Fibroblast of skin of abdomen (primary cell): ENCODE measurements at places on chromosomes 7 and 10.

DNA sequence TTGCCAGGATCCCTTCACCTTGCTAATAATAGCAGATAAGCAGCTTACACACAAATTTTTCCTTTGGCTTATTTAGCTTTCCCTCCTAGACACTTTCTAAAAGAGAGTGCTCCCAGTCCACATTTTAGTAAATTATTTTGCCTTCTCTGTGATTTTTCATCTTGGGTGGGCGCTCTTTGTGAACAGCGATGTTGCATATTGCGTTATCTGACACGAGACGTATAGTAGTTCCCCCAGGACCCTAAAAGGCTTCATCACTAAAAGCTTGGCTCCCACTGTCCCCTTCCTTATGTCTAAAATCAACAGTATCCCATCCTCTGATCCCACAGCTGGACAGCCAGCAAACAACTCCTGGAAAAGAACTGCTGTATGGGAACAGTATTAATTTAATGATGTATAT is 232.9 kb downstream of the DYNC1I1 start:
- DNase-seq, result no peak

DNA sequence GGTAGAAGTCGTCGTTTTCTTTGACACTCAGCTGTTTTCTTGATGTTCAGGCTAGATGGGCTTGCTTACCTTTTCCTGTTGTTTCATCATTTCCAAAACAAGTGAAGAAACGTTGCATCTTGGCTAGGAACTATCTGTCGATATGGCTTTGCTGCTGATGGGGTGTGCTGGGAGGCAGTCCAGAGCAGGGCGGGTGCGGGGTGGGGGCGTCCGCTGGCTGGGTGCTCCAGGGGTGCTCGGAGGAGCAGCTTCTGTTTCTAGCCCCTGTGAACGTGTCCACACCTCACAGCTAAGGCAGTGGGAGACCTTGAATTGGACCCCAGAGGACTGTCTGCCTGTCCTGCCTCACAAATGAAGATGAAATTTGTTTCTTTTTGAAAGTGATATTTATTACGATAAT is 7.6 kb upstream of the SUN1 start:
- DNase-seq, result no peak

GRCh38 chr10:22702348-22702747 is 12.0 kb downstream of the PIP4K2A start:
- DNase-seq, result peak; percentile 6

- DNase-seq, result no peak
These were observed 341 bp downstream of the GOT1 start for GRCh38 chr10:99430116-99430450.

- no peak for DNase-seq
These were observed 31.8 kb downstream of the KLRG2 start for GRCh38 chr7:139451638-139452037.

DNA sequence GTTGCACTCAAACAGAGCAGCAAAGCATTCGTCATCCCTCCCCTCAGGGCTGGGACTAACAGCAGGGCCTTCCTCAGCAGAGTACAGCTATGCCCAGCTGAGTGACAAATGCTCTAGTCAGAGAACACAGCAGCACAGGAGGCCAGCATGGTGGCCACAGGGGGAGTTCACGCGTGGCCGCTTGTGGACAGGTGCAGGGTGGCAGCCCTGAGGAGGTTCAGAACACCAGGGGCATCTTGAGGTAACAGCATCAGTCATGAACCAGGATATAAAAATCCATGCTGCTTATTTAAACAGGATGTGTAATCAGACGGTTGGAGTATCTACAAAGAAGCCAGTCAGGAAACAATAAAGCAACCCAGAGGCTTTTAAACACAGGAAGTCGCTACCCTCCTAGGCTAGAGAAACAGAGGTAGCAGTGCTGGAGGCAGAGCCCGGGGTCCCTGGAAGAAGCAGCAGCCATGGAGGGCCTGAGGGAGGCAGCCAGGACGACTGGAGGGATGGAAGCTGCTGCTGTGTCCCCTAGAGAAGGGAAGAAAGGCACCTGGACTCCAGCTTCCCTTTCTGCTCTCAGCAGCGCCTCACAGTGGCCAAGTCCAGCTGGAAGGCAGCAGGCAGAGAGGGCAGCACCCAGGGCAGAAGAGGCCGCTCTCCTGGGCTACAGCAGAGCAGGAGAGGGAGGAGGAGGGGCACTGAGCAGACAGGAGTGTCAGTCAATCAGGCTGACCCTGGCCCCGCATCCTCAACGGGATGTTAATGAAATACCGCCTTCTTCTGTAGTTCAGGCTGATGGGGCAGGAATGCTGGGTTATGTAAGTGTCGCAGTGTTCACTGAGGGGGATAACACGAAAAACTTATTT is 70.8 kb upstream of the UCN3 start:
- peak; percentile 20 for DNase-seq

DNA sequence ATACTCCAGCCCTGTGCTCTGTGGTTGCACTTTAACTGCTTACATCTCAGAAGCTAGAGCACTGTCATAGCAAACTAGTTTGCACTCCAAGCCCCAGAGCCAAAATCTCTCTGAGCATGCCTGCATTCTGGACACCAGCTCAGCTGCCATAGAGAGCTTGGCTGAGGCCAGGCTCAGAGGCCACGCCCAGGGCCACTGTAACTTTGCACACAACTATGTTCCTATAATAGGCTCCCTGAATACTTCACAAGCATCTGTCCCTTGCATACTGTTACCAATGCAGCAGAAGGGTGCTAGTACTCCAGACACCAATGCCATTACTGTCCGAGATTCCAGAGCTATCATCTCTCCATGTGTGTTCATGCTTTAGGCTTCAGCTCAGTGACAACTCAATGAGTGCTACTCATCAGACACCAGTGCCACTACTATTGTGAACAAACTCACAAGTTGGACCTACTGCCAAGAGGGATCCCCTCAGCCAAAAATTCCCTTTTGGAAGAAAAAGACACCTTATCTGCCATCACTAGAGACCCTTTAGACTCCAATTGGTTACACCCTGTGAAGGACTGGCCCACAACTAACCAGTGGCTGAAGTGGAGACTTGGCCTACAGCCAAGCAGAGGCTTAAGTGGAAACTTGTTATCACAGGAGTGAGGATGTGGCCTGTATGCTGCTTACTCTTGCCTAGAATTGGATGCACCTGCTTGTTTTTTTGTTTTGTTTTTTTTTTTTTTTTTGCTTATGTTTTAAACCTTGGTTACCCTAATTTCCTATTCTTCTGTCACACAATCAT is 211.6 kb upstream of the MAGI2 start:
- DNase-seq, result no peak

DNA sequence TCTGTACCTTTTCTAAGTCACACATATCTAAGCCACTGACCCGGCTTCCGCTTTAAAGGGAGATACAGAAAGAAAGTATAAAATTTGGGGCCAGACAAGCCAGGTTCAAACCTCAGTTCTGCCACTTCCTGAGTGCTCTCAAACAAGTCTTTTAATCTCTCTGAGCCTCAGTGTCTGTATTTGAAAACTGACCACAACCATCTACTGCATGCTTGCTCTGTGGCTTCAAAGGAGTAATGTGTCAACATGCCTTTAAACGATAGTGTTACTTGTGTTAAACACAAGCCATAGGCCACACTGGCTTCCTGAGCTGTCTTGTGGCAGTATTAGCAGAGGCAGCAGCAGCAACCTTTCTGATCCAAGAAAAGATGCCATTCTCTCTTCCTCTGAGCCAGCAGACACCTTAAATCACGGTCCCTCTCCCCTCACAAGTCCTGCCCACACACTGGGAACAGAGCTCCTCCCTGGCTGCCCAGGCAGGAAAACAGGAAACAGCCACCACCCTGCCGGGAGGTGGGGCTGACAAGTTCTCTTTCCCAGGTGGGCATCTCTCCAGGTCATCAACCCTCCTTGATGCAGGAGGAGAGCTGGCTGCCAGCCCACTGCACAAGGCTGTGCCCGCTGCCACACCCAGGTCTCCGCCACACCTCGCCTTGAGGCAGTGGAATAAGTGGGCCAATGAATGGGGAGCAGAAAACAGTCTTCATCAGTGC is 10.7 kb downstream of the HIP1 start:
- DNase-seq, result peak; percentile 49

DNA sequence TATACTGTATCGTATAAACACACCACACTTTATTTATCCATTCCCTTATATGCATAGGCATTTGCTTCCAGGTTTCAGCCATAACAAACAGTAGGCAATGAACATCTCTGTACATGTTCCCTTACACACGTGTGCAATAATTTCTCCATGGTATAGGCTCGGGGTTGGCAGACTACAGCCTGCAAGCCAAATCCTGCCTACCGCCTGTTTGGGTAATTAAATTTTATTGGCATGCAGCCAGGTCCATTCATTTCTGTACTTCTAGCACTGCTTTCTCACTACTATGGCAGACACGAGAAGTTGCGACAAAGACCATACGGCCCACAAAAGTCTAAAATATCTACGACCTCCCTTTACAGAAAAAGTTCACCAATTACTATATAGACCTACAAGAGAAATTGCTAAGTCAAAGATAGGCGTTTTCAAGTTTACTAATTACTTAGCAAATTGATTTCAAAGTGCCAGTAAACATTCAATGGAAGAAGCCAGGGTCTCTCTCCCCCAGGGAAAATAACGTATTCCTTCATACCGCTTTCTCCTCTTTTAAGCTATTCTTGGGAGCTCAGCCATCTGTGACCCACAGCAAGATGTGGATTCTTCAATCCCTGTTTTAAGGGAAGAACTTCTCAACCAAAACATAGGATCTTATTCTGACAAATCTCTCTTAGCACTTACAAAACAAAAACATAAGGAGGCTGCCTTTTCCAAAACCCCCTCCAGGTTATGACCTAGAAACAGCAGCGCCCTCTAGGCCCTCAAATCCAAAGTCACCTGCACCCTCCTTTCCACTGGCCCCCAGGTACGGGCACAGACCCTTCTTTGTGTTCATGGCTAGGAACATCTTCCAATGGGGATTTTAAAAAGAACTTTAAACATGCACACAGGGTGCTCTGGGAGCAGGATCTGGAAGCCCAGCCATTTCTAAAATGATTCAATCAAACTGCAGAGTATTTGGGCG is 100.5 kb downstream of the FGFR2 start:
- no peak for DNase-seq

DNA sequence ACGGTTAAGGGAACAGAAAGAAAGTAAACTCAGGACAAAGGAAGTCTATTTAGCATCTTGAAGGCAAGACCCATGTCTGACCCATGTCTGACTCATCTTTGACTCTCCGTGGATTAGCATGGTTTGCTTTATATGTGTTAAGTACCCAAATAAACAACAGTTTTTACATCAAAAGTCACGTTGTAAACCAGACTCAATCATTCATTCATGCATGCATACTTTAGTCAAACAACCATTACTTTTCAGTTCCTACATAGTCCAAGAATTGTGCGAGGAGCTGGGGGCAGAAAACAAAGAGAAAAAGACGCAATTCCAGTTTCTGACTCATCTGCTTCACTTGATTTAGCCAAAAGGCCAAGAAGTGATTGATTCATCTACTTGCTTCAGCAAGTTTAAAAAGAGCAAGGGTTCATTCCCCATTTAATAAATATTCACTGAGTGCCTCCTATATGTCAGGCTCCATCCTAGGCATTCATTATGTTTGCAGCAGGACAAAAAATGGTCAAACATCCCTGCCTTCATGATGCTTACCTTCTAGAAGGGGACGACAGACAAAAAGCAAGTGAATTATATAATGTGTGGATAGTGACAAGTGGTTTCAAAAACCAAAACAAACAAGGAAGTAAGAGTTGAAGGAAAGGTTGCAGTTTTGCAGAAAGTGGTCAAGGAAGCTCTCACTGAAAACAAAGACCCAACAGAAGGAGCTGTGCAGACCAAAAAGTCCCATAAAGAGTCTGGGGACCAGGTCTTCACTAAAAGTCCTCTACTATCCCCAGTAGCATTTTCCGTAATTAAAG is 116.2 kb downstream of the FAM107B start:
- DNase-seq, result peak; percentile 56
